ENCODE measurements at places on chromosomes 2 and 18. TPM values are rescaled to one million over a fixed set of nuclear protein-coding genes. Genes with fewer than 3 reads are reported as not detected.
A peak's percentile ranks its signal among the peaks of the same experiment; 100 is the strongest.

Gene DCC
- not detected for total RNA-seq

DNA sequence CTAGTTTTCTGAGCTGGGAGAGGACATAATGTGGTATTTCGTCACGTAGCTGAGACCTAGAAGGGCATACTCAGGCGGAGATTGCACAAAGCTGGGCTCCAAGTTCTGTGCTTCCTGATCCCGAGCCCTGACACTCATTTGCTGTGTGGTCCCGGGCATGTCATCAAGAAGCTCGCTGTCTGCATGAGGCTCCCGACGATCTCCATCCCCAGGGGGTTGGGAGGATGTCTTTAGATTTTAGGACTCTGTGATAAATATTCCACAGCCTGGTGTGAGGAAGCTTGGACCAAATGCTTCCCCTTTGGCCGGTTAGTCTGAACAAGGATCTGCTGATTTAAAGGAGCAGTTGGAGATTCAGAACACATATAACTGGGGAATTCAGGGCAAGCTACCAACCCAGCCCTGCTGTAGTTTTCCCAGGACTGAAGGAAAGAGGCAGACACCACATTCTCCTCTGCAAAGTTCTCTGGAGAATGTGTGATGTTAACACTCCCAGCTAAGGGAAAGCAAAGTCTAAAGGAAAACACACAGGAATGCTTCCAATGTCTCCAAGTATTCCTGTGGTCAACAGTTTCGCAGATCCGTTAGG, 2.3 kb downstream of the KCNE4 start:
- peaks cover 21% of the 10 kb centered on the region for H3K4me1 ChIP-seq
- DNase-seq = peak; percentile 75
- H3K27me3 ChIP-seq = peaks cover 14% of the 10 kb centered on the region
- H3K4me3 ChIP-seq = peak overlapping the region; percentile 67

DNA sequence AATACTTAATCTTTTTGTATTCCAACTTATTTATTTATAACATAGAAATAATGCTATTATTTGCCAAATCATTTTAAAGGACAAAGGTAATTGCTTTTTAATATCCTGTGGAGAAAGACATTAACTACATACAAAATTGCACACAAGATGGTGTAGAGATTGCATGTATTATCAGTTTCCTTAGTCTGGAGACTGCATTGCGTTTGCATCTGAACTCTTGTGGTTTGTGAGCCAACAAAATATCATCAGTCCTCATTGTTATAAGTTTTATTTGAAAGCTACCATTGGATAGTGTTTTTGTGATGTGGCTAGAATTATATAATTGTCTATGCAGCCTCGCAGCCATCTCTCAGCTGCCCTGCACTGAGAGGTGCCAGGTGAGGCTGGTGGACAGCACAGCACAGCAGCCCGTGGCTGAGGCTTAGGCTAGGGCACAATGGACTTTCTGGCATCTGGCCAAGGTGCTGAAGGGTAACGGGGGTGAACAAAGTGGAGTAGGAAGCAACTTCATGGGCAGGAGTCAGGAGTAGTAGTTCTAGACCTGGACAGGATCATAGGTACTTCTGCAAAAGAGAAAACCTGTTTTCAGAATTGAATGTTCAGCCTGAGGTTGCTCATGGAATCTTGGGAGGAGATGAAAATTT, 15.1 kb downstream of the RASGRP3 start:
- no peaks in the 10 kb centered on the region for H3K27me3 ChIP-seq
- no peak for DNase-seq
- peaks cover 2% of the 10 kb centered on the region for H3K36me3 ChIP-seq
- H3K4me1 ChIP-seq = peaks cover 78% of the 10 kb centered on the region

GRCh38 chr18:58005011-58005410, 39.0 kb upstream of the NEDD4L start:
- H3K4me1 ChIP-seq = no peaks in the 10 kb centered on the region
- no peak overlapping the region for H3K27ac ChIP-seq
- H3K27me3 ChIP-seq = peaks cover 6% of the 10 kb centered on the region
- no peaks in the 10 kb centered on the region for H3K36me3 ChIP-seq
- H3K4me3 ChIP-seq = no peak overlapping the region
- DNase-seq = no peak

Gene RAD51AP2
- total RNA-seq = 0.14 TPM

DNA sequence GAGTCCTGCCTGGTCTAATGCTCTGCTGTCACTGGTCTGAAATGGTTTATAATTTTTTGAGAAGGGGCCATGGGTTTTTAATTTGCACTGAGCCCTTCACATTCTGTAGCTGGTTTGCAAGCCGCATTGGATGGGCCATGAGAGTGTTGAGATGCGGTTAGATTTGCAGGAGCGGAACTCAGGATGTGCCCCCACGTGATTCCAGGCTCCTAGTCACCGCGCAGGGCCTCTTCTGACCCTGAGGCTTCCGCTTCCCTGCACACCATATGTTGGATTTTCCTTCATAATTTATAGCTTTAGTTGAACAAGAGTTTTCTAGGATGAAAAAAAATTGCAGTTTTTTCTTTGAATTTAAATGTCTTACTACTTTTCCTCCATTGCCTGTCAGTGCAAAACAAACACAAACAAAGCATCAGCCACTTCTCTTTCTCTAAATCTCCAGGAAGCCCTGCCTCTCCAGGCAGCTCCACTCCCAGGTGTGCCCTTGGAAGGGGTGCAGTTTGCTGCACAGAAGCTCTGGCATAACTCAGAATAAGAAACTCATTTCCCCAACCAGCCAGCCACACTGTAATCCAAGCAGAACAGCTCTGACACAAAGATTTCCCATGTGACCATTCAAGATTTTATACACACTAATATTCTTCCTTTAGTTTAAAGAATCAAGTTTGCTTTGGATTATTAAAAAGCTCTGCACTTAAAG, 18.4 kb upstream of the TPO start:
- DNase-seq = no peak
- no peak overlapping the region for H3K27ac ChIP-seq
- peaks cover 5% of the 10 kb centered on the region for H3K27me3 ChIP-seq

Gene KCNS3
- total RNA-seq = 4.0 TPM

- no peaks in the 10 kb centered on the region for H3K36me3 ChIP-seq
- H3K4me3 ChIP-seq = peak overlapping the region; percentile 87
- no peak for DNase-seq
- H3K27me3 ChIP-seq = no peaks in the 10 kb centered on the region
- peak overlapping the region; percentile 99 for H3K27ac ChIP-seq
- H3K4me1 ChIP-seq = peaks cover 99% of the 10 kb centered on the region
Measured at GRCh38 chr2:54461261-54461660, 5.1 kb downstream of the SPTBN1 start.

- H3K36me3 ChIP-seq = peaks cover 8% of the 10 kb centered on the region
- H3K27me3 ChIP-seq = no peaks in the 10 kb centered on the region
- H3K4me1 ChIP-seq = peaks cover 61% of the 10 kb centered on the region
- H3K27ac ChIP-seq = peak overlapping the region; percentile 16
- no peak overlapping the region for H3K4me3 ChIP-seq
- no peak for DNase-seq
Measured at GRCh38 chr2:239390546-239391285, 10.1 kb downstream of the HDAC4 start.

GRCh38 chr2:52082646-52083045, 1050.7 kb upstream of the NRXN1 start:
- no peaks in the 10 kb centered on the region for H3K27me3 ChIP-seq
- H3K36me3 ChIP-seq = no peaks in the 10 kb centered on the region
- no peak for DNase-seq
- H3K4me3 ChIP-seq = no peak overlapping the region
- H3K4me1 ChIP-seq = no peaks in the 10 kb centered on the region

- peaks cover 4% of the 10 kb centered on the region for H3K4me1 ChIP-seq
- no peak overlapping the region for H3K4me3 ChIP-seq
- H3K36me3 ChIP-seq = no peaks in the 10 kb centered on the region
- peaks cover 17% of the 10 kb centered on the region for H3K27me3 ChIP-seq
Measured at GRCh38 chr18:51617167-51617566, 419.7 kb upstream of the MEX3C start.

DNA sequence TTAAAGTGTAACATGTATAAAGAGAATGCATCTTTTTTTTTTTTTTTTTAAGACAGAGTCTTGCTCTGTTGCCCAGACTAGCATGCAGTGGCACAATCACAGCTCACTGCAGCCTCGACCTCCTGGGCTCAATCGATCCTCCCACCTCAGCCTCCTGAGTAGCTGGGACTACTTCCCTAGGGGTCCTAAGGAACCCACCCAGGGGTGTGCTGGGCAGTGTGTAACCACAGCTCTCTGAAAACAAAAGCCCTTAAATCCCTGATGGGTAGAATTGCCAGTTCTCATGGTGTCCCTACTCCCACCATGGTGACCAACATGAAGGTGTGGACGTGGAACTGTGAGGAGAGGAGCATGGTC, 105.6 kb upstream of the ST3GAL5 start:
- H3K4me1 ChIP-seq = peaks cover 59% of the 10 kb centered on the region
- no peak overlapping the region for H3K4me3 ChIP-seq
- H3K36me3 ChIP-seq = no peaks in the 10 kb centered on the region

Gene SOX11
- total RNA-seq = 0.93 TPM

DNA sequence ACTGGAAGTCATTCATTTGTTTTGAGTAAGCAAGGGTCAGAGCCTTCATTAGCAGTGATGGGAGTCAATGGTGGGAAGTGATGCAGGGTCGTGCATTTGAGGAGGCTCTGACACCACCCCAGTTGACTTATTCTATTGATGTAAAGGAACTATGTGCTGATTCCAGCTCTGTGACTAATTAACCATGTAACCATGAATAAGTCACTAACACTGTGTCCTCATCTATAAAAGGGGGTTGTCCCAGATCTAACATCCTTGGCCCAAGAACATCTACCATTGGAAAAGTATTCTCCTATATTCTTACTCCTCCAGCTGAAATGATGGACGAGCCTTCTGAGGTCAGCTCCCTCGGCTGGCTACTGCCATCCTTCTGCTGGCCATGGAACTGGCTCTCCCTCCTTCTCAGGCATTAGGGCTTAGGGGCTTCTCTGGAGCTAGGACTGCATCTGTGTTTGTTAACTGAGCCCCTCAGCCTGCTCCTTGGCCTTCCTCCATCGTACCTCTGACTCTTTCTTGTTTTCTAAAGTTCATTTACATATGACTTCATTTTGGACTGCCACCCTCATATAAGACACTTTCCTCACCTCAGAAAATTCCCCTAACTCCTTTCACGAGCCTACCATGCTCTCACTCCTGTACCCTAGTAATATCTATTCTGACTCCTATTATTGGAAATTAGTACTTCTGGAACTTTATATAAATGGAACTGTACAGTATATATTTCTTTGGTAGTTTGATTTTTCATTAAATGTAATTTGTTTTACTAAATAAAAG, 115.5 kb downstream of the KCTD1 start:
- H3K27me3 ChIP-seq = no peaks in the 10 kb centered on the region
- peaks cover 19% of the 10 kb centered on the region for H3K4me1 ChIP-seq
- no peak overlapping the region for H3K27ac ChIP-seq
- H3K36me3 ChIP-seq = no peaks in the 10 kb centered on the region
- H3K4me3 ChIP-seq = no peak overlapping the region
- no peak for DNase-seq

GRCh38 chr18:8107426-8107825, 501.8 kb upstream of the RAB12 start:
- H3K36me3 ChIP-seq = no peaks in the 10 kb centered on the region
- H3K27ac ChIP-seq = no peak overlapping the region
- H3K4me3 ChIP-seq = no peak overlapping the region
- no peaks in the 10 kb centered on the region for H3K27me3 ChIP-seq
- H3K4me1 ChIP-seq = peaks cover 22% of the 10 kb centered on the region
- no peak for DNase-seq

GRCh38 chr2:218648088-218648786, 11.2 kb downstream of the ZNF142 start:
- DNase-seq = no peak
- H3K36me3 ChIP-seq = peaks cover 94% of the 10 kb centered on the region
- no peaks in the 10 kb centered on the region for H3K27me3 ChIP-seq
- no peaks in the 10 kb centered on the region for H3K4me1 ChIP-seq

DNA sequence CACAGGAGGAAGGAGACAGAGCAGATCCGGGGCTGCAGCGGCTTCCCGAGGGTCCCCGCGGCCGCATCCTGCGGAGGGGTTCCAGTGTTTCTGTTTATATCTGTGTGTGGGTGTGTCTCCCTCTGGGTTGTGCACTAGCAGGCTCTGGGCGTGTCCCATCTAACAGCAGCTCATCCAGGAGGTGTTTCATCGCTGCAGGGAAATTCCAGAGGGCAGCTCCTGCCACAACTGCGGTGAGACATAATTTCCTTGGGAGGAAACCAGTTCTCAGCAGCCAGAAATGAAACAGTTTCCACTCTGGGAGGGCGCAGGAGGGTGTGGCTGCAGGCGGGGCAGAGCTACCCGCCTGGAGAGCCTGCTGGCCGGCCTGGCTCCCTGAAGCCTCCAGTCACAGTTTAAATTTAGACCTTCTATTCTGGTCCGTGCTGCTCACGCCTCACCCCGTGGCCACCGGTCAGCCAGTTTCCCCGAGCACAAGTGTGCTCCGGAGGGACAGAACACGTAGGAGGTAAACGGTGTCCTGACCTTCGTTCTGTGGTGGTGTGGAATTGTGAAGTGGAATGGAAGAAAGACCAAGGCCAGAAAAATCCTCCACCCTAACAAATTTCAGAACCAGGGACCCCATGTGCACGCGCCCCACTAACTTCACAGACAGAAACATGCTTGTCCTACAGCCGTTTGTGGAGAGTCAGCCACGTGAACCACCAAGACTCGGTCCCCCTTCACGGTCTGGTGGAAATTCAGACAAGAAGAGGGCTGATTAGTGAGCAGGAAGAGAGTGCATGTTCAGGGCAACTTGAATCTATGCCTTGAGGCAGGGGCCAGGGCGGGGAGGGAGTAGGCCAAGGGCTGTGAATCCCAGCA, 50.2 kb downstream of the TEX44 start:
- H3K4me1 ChIP-seq = peaks cover 74% of the 10 kb centered on the region
- H3K36me3 ChIP-seq = no peaks in the 10 kb centered on the region
- DNase-seq = peak; percentile 86
- H3K27ac ChIP-seq = peak overlapping the region; percentile 99

GRCh38 chr18:6610466-6610865, 119.0 kb upstream of the ARHGAP28 start:
- H3K27me3 ChIP-seq = no peaks in the 10 kb centered on the region
- no peak overlapping the region for H3K4me3 ChIP-seq
- peak overlapping the region; percentile 8 for H3K27ac ChIP-seq
- H3K36me3 ChIP-seq = no peaks in the 10 kb centered on the region

Gene ERICH2
- 0.82 TPM for total RNA-seq

Gene SDC1
- 0.41 TPM for total RNA-seq

Gene FBLN7
- 0.60 TPM for total RNA-seq

DNA sequence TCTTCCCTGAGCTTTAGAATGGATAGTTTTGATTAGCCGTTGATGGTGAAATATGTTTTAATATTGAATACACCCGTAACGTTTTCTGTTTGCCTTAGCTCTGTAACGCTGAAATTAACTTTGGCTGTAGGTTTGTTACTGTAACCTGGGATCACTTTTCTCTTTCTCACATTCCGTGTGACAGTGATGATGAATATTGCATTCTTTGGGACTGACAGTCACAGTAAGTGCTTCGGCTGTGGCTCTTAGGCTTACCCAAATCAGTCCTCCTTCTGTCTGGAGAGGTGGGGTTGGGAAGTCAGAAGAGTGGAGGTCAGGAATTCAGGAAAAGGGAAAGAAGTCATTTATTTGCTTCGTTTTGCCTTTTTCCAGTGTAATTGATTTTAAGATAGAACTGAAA, 18.0 kb downstream of the RMC1 start:
- H3K27ac ChIP-seq = peak overlapping the region; percentile 34
- H3K27me3 ChIP-seq = no peaks in the 10 kb centered on the region
- peaks cover 11% of the 10 kb centered on the region for H3K4me1 ChIP-seq

All from left ventricle myocardium inferior (tissue), 1 donor.